Right lobe of liver (tissue), 6 donors: ENCODE measurements at places on chromosomes 16 and 17. TPM values are rescaled to one million over a fixed set of nuclear protein-coding genes. Genes with fewer than 3 reads are reported as not detected.

The P2RX1 gene
- not detected for total RNA-seq

The GDPD1 gene
- total RNA-seq, result 1.1 TPM

The RNF157 gene
- total RNA-seq, result 0.39 TPM

The FTSJ3 gene
- 19.0 TPM for total RNA-seq

- no peak for DNase-seq
Observed at GRCh38 chr17:54927525-54927924, 26.9 kb downstream of the TOM1L1 start.

GRCh38 chr17:64171041-64171440, 41.1 kb upstream of the ERN1 start:
- DNase-seq, result no peak

GRCh38 chr16:74723256-74723655, 22.6 kb upstream of the MLKL start:
- DNase-seq, result no peak

The ATXN7L3 gene
- 20.8 TPM for total RNA-seq

DNA sequence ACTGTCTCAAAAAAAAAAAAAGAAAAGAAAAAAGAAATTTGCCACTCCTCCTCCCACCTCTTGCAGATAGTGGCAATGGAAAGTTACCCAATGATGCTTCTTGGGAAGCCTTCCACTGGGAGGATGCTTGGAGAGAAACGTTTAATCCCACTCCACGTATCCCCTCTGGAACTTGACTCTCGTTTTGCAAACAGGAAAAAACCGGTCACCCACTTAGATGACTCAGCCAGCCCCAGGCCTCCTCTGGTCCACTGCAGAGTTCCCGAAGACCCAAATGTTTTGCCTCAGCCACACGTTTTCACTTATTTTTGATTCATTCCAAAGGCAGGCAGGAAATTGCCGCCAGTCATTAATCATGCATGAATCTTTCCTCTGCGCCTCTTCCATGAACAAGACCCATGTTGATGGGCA, 9.3 kb upstream of the TNFRSF17 start:
- DNase-seq, result no peak

- DNase-seq, result no peak
Observed at GRCh38 chr17:32596628-32597027, 109.8 kb downstream of the CDK5R1 start.

GRCh38 chr17:16496820-16497489, 5.0 kb upstream of the LRRC75A start:
- no peak for DNase-seq

GRCh38 chr17:48577330-48577945, 712 bp downstream of the HOXB4 start:
- no peak for DNase-seq

- no peak for DNase-seq
Observed at GRCh38 chr17:45993962-45994627, 5.0 kb upstream of the STH start.

- DNase-seq, result no peak
Observed at GRCh38 chr17:47830396-47831002, 842 bp downstream of the MRPL10 start.

The CHRNE gene
- 1.4 TPM for total RNA-seq

- DNase-seq, result no peak
Observed at GRCh38 chr16:68074850-68075555, 10.2 kb upstream of the NFATC3 start.

DNA sequence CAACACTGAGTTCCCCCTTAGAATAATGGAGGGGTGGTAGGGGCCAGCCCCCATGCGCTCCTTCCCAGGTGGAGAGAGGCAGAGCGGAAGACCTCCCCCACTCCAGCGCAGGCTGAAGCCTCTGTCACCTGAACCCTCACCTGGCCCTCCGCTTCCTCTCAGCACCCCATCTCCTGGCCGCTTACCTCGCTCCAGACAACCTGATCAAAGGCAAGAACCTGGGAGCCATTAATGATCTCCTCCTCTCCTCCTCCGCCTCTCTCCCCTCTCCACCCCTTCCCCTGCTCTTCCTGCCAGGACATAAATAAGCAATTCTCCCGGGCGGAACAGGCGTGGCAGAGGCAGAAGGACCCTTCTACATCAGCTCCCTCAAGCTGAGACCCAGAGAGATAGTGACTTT, 110.2 kb upstream of the LHX1 start:
- no peak for DNase-seq

The DYNLL2 gene
- 14.2 TPM for total RNA-seq

DNA sequence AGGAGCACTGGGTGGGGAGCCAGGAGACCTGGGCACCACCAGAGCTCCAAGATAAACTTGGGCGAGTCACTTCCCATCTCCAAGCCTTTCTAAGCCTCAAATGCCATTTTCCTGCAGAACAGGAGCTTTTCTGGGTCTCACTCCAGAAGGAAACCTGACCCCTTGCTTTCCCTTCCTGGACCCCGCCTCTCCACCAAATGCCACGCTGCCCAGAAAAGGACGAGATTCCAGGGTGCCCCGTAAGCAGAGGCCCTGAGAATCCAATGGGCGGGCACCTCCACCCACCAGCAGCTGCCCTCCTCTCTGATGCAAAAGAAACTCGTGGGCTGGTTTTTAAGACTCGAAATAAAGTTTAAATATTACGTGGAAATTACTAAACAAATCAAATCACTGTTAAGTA, 31.3 kb downstream of the ZNF423 start:
- no peak for DNase-seq

DNA sequence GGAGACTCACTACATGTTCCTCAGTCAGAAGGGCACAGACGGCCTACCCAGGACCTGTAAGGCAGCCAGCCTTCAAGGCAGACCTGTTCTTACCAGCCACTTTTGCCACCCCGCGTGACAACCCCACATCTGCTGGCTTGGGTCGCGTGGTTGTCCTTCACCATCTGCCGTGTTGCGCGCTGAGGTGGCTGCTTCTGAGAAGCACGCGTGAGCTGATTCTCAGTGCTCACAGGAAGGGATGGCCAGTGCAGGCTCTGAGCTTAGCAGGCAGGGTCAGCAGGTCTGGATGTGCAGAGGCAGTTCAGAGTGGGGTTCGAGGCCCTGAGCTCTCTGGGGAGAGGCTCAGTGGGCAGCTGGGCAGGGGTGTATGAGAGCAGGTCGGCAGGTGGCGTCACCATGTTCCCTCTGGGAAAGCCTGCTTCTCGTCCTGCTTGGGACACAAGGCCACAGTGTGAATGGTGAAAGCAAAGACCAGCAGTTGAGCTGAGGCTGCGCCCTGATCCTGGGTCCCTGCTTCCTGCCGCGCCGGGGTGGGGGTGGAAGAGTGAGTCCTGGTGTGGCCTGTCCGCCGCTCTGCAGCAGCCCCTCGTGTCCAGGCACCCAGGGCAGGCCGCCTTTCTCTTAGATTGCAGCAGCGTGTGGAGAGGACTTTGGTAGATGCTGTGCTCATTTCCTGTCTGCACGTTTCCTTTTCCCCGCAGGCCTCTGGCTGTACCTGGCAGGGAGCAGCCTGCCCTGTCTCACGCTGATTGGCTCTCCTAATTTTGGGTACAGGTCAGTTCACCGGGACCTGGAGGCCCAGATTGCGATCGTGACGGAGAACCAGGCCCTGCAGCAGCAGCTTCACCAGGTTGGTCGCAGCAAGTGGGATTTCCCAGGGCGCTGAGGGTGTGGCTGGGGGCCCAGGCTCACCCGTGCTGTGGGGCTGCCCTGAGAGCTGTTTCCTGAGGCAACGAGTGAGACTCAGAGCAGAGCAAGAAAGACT, 36.0 kb downstream of the PGS1 start:
- DNase-seq, result no peak

The CLEC18C gene
- 0.40 TPM for total RNA-seq

GRCh38 chr17:31740611-31741082, 118.4 kb downstream of the COPRS start:
- DNase-seq, result no peak

GRCh38 chr17:351875-352420, 659 bp downstream of the RPH3AL start:
- peak; percentile 26 for DNase-seq

- DNase-seq, result peak; percentile 54
Observed at GRCh38 chr17:33234930-33235685, 58.0 kb downstream of the ASIC2 start.

The PDPR gene
- total RNA-seq, result 8.9 TPM

- DNase-seq, result no peak
Observed at GRCh38 chr17:44079877-44080821, 9.6 kb downstream of the G6PC3 start.

DNA sequence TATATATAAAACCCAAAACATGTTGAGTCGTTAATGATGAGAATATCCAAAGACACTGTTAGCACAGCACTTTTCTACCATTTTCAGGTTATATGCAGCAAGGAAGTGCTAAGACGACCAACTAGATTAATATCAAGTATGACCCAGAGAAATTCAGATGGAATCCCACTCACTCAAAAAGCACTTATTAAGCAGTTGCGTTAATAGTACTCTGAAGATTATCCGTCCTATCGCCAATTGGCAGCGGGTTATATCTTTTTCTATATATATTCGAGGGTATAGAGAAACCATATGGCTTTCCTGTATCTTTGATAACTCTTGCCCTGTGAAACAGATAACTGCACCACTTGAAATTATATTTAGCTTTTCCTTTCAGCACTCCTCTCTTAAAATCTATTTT, 1.1 kb downstream of the CRLF3 start:
- DNase-seq, result no peak

DNA sequence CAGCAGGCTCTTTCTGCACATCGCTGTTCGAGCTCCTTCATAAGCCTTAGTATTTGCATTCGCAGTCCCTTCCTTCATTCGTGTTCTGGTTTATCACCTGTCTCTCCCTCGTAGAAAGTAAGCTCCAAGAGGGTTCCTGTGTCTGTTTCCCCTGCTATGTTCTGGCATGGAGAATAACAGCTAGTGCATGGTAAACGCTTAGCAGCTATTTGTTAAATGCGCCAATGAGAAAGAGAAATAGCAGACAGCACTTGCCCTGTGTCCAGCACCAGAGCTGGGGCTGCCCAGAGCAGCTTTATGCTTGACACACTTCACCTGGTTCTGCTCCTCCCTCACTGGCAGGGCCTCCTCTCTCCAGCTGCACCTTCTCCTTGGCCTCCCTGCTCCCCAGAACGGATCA, 5.5 kb downstream of the ZNF688 start:
- no peak for DNase-seq

The CEP295NL gene
- 0.19 TPM for total RNA-seq

GRCh38 chr17:77735566-77736198, 222.8 kb upstream of the TNRC6C start:
- DNase-seq, result no peak

- peak; percentile 82 for DNase-seq
Observed at GRCh38 chr17:4945176-4945943, 3.0 kb downstream of the PFN1 start.

- DNase-seq, result no peak
Observed at GRCh38 chr17:44904001-44904984, 5.0 kb upstream of the EFTUD2 start.

- no peak for DNase-seq
Observed at GRCh38 chr16:77373726-77374125, 61.1 kb downstream of the ADAMTS18 start.

The SLC43A2 gene
- total RNA-seq, result 4.8 TPM

DNA sequence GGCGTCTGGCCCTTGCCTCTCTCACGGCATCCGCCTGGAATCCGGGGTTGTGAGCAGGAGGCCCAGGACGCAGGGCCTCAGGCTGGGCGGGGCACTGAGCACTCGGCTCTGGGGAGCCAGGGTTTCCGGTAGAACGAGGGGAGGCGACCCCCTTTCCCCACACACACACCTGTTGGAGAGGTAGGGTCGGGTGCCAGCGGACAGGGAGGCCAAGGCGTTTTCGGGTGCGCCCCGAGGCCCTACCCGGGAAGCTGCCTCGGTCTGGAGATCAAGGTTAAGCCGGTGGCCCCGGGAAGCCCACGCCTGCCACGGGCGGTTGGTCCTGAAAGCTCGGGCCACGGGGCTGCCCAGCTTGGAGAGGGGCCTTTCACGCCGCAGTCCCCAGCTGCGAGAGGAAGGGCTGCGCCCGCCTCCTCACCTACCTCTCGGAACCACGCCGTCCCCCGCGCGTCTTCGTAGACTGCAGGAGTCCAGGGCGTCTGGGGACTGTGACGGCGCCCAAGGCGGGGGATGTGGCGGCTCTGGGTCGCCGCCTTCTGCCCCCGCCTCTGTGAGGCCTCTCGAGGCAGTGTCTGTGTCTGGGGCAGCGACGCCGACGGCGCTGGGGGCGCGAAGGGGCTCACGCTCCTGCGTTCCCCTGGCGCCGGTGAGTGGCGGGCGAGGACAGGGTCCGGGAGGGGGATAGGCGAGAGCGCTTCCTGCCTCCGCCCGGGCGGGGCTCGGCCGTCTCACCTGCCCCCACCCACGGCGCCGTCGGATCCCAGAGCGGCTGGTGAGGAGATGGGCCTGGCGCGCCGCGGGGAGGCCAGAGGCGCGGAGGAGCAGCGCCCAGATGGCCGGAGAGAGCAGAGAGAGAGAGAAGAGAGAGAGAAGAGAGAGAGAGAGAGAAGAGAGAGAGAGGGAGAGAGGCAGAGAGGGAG, 20.3 kb upstream of the HOXB9 start:
- no peak for DNase-seq

- peak; percentile 39 for DNase-seq
Observed at GRCh38 chr16:81214745-81215166, 23.7 kb upstream of the BCO1 start.

The TMEM238L gene
- not detected for total RNA-seq

DNA sequence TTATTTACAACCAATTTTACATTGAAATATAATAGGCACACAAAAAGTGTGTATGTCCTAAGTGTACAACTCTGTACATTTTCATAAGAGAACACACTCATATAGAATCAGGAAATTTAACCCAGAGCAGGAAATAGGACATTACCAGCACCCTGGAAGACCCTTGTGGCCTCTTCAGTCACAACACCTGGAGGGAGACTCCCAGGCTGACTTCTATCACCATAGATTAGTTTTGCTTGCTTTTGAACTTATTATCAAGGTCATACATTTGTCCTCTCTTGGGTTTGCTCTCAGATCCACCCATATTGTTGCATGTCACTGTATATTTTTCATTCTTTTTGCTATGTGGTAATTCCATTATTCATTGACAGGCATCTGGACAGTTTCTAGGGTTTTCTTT, 5.8 kb downstream of the RIPOR1 start:
- no peak for DNase-seq

DNA sequence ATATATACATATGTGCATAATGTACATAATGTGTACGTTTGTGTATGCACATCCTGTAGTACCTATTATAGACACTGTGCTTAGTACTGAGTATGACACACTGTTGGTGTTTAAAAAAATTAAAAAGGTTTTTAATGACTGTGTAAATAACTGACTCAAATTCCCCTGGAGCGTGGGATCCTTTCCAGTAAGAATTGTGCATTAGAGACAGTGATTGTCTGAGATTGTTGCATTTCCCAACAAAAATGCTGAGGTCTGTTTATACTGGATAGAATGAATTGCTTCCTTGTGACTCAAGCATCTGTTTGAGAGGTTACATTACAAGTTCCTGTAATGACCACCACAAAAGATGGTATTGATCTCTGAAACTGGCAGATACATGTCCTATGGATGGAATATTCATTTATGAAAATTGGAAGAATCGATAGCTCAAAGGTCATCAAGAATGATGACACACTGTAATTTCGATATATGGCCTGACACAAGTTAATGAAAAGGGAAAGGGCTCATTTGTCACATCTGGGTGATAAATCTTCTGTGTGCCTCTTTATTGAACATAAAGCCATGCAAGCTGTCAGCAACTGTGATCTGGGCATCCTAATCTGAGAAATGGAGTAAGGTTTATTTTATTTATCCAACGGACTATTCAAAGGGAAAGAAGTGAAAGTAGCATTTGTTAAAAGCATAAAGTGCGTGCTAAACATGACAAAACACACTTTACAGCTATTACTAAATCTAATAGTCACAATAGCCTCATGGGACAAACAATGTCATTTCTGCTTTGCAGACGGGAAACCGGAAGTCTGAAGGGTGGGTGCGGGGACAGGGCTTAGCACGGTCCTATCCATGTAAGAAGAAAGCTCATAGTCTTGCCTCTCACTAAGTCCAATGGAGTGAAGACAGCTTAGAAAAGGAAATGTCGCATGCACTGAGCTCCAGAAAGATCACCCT, 228.8 kb downstream of the CDH11 start:
- DNase-seq, result no peak
